ENCODE measurements at places on chromosomes 1 and 21.

- no peak for DNase-seq
These were observed 118.3 kb upstream of the USP24 start for GRCh38 chr1:55333461-55333860.

DNA sequence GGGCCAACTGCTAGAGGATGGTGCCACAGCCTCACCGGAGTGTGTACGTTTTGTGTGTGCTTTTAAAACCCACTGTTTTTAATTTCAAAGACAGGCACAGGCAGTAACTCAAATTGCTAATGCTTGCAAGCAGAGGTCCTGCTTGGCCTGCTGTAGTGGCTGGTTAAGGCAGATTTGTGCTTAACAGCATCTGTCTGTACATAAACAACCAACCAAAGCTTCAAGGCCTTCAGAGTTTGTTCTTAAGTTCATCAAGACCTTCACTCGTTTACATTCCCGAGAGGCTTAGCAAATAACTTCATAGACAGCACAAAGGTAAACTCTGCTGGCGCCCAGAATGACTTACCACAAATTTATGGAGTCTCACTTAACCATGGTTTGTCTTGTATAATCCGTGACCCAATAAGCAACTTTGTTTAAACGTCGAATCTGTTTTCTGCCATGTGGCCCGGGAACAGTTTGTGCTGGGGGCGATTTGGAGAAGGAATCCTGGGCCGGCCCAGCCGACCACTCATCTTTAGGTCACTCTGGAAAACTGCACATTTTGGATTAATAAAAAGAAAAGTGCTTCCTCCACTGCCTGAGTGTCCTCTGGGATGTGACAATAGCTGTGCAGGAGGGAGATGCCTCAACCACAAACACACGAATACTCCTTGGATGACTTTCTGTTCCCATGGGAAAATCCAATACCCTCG is 58.1 kb downstream of the CAPZB start:
- no peak for DNase-seq

GRCh38 chr1:232568906-232569553 is 60.9 kb downstream of the SIPA1L2 start:
- no peak for DNase-seq

- no peak for DNase-seq
These were observed 139.2 kb downstream of the CASZ1 start for GRCh38 chr1:10657088-10657847.

GRCh38 chr1:89901957-89902669 is 81.3 kb downstream of the LRRC8D start:
- DNase-seq = no peak

DNA sequence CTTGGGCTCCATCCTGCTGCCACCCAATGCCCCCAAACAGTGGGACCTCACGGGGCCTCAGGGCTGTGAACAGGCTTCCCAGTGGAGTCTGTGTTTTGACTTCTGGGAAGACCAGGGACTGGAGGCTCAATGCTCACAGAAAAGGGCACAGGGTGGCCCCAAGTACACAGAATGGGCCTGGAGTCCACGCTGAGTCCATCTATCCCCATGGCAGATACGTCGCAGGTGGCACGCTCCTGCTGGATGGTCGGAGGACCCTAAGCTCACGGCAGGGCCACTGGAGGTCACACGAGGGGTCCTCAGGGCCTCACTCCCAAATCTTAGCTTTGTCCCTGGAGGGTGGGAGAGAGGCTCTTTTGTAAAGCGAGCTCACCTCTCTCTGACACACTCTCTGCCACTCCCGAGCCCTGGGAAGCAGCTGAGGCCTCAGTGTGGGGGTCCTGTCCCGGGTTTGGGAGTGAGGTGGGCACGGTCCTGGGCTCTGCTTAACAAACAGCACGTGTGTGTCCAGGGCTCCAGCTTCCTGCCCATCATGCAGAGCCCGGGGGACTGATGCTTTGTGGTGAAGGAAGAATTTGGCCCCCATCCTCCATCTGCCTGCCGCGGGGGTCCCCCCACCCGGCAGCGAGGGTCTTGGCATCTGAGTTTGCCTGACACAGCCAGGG is 27.2 kb upstream of the TTC34 start:
- no peak for DNase-seq

GRCh38 chr1:156692925-156693847 is 12.2 kb downstream of the CRABP2 start:
- DNase-seq = no peak

- DNase-seq = no peak
These were observed 8.8 kb downstream of the FMO1 start for GRCh38 chr1:171256940-171257606.

DNA sequence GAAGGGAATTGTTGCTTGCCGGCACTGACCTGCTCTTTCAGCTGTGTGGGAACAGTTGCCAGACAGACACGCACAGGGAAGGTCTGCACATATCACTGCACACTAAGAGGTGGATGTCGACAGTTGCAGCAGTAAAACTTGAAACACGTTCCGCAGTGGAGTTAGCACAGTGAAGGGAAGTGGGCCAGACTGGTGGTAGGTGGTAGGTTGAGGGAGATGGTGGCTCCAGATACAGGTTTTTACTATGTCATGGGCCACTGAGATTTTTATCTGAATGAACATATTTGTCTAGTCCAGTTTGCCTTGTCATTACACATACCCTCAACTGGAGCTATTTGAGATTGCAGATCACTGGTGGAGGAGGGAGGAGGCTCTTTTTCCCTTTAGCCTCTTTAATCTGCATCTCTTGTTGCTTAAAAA is 13.5 kb downstream of the MRPS6 start:
- no peak for DNase-seq

GRCh38 chr1:119159111-119159510 is 18.7 kb upstream of the WARS2 start:
- DNase-seq = no peak

DNA sequence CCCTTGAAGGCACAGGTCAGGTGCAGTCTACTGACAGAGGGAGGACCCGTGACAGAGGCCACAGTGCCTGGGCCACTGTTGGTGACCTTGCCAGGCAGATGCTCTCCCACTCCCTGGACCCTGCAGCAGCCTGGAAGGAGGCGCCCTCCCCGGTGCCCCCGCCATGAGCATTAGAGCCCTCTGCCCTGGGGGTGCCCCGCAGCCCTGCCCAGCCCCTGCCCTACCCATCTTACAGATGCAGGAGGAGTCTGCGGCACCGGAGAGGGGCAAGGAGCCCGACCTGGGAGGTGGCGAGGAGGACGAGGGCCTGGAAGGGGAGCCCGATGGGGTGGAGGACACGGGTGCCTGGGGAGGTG is 9.7 kb upstream of the SMIM1 start:
- no peak for DNase-seq

GRCh38 chr1:6515771-6516170 is 24.3 kb upstream of the PLEKHG5 start:
- no peak for DNase-seq

DNA sequence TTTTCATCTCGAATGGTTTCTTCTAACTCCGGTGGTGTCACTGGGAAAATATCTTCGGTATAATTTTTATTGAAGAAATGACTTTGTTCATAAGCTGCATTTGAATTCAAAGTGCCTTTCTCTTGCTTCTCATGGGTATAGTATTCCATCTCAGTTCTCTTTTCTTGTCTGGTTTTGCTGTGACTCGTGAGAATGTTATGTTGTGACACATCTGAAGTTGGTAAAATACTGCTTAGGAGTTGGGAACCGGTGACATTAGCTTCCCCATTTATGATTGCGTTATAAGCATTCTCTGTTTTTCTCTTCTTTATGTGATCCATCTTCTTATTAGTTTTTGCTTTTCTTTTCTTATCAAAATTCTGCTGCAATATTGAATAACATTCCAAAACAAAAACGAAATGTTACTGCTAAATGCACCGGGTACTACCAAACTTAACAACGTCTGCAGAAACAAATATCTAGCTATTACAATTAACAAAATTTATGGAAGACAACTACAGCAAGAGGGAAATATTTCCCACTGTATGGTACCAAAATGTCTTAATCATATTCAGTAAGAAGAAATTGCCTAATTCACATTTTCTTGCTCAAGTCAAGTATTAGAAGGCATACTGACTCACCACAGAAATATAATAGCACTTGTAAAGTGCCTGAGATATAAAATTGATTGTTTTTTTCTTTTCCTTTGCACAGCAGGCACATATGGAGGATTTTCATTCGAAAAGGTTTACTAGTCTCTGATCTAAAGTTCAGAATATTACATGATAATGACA is 15.5 kb downstream of the LRIF1 start:
- no peak for DNase-seq

DNA sequence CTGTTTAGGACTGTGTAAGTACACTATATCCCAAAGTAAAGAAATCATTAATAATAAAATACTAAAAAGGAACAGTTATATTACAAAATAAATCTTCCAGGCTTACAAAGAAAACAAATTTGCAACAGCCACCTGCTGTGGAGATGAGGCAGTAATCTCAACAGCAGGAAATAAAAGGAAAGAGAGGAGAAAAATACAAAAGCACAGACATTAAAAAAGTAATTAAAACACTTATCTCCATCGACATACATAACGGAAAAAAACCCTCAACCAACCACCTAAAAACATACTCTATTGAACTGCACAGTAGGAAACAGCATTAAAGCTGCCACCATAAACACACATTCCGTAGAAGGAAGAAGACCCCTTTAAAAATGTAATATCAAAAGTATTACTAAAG is 317.6 kb downstream of the DPYD start:
- no peak for DNase-seq

DNA sequence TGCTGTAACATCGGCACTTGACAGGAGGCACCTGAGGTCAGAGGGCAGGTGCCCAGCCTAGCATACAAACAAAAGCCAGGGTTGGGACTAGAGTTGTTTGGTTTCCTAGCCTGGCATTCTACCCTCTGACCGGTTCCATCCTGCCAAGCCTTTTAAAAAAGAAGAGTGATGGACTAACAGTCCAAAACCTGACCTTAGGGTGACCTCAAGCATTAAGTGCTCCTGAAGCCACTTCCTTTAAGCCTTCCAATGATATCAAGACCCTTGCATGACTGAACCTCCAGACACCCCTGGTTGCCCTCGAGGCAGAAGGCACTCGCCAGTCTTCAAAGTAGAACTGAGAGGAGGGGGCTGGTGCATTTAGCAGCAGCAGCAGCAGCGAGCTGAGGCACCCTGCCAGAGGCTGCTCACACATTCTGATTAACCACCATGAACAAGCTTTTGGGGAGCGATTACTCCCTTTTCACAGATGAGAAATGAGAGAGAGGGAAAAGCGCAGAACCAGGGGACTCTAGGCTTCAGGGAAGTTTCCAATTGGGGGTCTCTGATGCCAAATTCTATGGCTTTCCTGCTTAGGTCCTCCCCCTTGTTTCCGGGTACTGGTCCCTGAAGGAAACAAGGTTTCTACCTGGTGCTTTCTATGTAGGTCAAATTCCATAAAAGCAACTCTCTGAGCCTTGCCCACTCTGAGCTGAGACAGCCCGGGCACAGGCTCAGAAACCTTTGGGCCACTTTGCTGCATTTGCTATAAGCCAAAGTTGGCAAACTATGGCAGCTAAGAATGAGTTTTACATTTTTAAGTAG is 9.2 kb downstream of the SLC2A1 start:
- DNase-seq = no peak
